ENCODE measurements at places on chromosomes 4 and X. TPM values are rescaled to one million over a fixed set of nuclear protein-coding genes. Genes with fewer than 3 reads are reported as not detected.

Gene FATE1
- total RNA-seq, result not detected

Gene P2RY8
- 2.6 TPM for total RNA-seq

Gene TAPT1
- total RNA-seq, result 34.3 TPM

Gene LDB2
- total RNA-seq, result 22.2 TPM

Gene ELMOD2
- total RNA-seq, result 17.7 TPM

Gene FIP1L1
- total RNA-seq, result 39.2 TPM

Gene SORBS2
- 1,843 TPM for total RNA-seq

Gene PDE5A
- total RNA-seq, result 11.8 TPM

Gene RAB9B
- total RNA-seq, result 33.9 TPM

Gene SLC49A3
- 12.5 TPM for total RNA-seq

Gene YIPF7
- total RNA-seq, result 2.1 TPM

Gene SPIN2A
- 0.57 TPM for total RNA-seq

Gene PARM1
- total RNA-seq, result 62.4 TPM

GRCh38 chrX:133921764-133922389, 63.5 kb downstream of the GPC3 start:
- H3K27me3 ChIP-seq, result peaks cover 15% of the 10 kb centered on the region
- peak; percentile 25 for DNase-seq
- no peak overlapping the region for H3K4me3 ChIP-seq
- H3K27ac ChIP-seq, result no peak overlapping the region
- H3K4me1 ChIP-seq, result no peaks in the 10 kb centered on the region

DNA sequence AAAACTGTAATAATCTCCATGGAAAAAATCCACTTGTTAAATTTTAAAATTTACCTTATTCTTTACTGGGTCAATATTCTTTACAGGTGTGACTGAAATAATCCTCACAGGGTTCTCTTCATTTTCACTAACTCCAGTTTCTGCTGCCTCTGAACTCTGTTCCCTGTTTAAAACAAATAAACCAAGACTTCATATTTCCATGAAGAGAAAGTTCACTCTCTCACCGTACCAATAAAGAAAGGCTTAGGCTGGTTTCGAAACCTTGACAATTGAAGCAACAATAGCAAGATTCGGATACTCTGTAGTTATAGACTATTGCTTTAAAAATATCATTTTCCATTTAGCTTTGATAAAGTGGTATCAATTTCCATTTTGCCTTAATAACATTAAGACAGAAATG, 135.8 kb downstream of the PDS5A start:
- no peak overlapping the region for H3K4me3 ChIP-seq
- DNase-seq, result no peak
- no peak overlapping the region for H3K27ac ChIP-seq
- H3K27me3 ChIP-seq, result no peaks in the 10 kb centered on the region

DNA sequence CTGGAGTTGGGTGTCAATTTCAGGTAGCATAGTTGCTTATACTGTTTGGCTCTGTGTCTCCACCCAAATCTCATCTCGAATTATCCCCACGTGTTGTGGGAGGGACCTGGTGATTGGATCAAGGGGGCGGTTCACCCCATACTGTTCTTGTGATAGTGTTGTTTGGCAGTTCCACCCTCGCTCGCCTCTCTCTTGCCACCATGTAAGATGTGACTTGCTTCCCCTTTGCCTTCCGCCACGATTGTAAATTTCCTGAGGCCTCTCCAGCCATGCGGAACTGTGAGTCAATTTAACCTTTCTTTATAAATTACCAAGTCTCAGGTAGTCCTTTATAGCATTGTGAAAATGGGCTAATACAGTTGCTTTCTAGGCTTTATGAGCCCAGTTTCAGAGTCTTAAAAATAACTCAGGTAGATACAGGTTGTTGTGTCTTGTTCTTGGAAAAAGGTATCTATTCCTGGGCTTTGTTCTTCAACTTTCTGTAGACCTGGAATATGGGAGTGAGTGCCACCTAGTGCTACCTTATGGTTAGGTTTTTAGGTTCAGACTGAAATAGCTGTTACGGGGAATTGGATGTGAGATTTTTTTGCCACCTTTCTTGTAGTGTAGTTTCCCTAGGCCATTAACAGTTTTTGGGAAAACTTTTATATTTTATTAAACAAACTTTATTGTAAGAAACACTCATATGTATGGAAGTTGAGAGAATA, 15.6 kb downstream of the PGK1 start:
- no peaks in the 10 kb centered on the region for H3K36me3 ChIP-seq
- no peak for DNase-seq
- H3K4me1 ChIP-seq, result no peaks in the 10 kb centered on the region
- no peaks in the 10 kb centered on the region for H3K27me3 ChIP-seq
- H3K4me3 ChIP-seq, result no peak overlapping the region

- no peak overlapping the region for H3K27ac ChIP-seq
- no peak for DNase-seq
- no peak overlapping the region for H3K4me3 ChIP-seq
- no peaks in the 10 kb centered on the region for H3K27me3 ChIP-seq
- no peaks in the 10 kb centered on the region for H3K4me1 ChIP-seq
- H3K36me3 ChIP-seq, result no peaks in the 10 kb centered on the region
Observed at GRCh38 chr4:186236126-186236525, 8.8 kb downstream of the KLKB1 start.

DNA sequence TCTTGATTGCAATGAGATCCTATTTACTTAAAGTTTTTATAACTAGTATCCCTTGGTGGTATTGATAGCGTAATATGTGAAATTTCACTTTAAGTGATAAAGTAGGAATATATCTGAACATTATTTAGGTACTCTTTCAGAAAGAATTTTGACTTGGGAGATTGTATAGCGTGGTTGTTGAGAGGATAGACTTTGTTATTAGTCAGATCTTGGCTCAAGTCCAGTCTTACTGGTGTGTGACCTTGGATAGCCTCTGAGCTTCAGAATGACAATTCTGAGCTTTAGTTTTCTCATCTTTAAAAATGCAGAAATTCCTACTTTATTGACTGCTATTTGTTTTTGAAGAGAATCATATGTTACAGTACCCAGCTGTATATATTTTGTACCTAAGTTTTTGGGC, 32.6 kb downstream of the DCK start:
- H3K27me3 ChIP-seq, result no peaks in the 10 kb centered on the region
- no peaks in the 10 kb centered on the region for H3K36me3 ChIP-seq
- no peak overlapping the region for H3K27ac ChIP-seq

DNA sequence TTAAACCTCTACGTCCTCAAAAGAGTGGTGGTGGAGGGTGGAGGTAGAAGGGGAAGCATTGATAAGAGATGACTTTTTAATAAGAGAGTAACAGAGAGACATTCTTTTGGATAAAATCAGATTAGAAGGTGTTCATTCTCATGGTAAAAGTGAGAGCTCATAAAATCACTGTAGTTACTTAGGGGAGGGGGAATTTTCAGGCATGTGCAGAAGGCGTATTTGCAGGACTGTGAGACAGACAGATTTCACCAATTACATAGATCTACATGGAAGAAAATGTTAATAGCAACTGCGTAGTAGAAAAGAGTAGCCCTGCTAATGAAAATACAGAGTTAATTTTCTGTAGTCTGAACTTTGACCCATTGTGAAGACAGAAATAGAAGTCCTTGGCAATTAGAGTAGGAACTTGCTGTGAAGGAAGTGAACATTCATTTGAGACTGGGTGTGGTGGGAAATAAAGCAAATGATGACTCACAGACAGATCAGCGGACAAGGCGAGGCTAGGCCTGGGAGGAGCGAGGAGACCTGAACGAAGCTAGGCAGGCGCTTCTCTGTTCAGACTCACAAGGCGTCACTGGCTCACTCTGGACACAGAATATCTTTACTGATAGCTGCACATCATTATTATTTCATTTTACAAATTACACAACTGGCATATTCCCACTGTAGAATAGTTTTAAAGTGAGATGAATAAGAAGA, 57.2 kb upstream of the FAM9C start:
- peaks cover 44% of the 10 kb centered on the region for H3K27me3 ChIP-seq
- no peaks in the 10 kb centered on the region for H3K36me3 ChIP-seq
- DNase-seq, result peak; percentile 81
- H3K27ac ChIP-seq, result peak overlapping the region; percentile 65
- H3K4me1 ChIP-seq, result peaks cover 36% of the 10 kb centered on the region
- H3K4me3 ChIP-seq, result no peak overlapping the region

- H3K27ac ChIP-seq, result no peak overlapping the region
- no peaks in the 10 kb centered on the region for H3K27me3 ChIP-seq
- H3K4me1 ChIP-seq, result no peaks in the 10 kb centered on the region
- no peaks in the 10 kb centered on the region for H3K36me3 ChIP-seq
- DNase-seq, result no peak
Observed at GRCh38 chr4:36872679-36873078, 371.9 kb upstream of the NWD2 start.

- H3K27me3 ChIP-seq, result no peaks in the 10 kb centered on the region
- no peak overlapping the region for H3K4me3 ChIP-seq
- no peaks in the 10 kb centered on the region for H3K36me3 ChIP-seq
- no peaks in the 10 kb centered on the region for H3K4me1 ChIP-seq
Observed at GRCh38 chr4:11179796-11180195, 248.9 kb downstream of the HS3ST1 start.

GRCh38 chr4:16852228-16852627, 46.2 kb downstream of the LDB2 start:
- H3K4me3 ChIP-seq, result no peak overlapping the region
- no peak for DNase-seq
- H3K36me3 ChIP-seq, result no peaks in the 10 kb centered on the region

DNA sequence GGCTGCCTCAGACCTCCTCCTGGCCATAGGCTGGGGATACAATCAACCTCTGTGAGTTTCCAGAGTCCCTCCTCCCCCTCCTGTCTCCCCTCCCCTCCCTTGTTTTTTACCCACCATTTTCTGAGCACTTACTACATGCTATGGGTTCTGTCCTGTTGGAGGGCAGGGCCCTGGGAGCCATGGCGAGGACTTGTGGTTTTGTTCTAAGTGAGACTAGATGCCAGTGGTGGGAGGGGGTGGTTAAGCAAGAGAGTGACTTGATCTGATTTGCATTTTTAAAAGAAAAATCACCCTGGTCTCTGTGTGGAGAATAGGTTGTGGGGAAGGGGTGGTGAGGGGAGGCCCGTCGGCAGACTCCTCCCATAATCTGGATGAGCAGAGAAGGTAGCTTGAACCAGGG, 39.5 kb downstream of the EFNB1 start:
- no peaks in the 10 kb centered on the region for H3K36me3 ChIP-seq
- H3K4me1 ChIP-seq, result no peaks in the 10 kb centered on the region
- no peaks in the 10 kb centered on the region for H3K27me3 ChIP-seq

- no peak for DNase-seq
- no peaks in the 10 kb centered on the region for H3K27me3 ChIP-seq
- H3K27ac ChIP-seq, result no peak overlapping the region
- no peak overlapping the region for H3K4me3 ChIP-seq
Observed at GRCh38 chrX:151780621-151781020, 46.1 kb downstream of the CNGA2 start.

DNA sequence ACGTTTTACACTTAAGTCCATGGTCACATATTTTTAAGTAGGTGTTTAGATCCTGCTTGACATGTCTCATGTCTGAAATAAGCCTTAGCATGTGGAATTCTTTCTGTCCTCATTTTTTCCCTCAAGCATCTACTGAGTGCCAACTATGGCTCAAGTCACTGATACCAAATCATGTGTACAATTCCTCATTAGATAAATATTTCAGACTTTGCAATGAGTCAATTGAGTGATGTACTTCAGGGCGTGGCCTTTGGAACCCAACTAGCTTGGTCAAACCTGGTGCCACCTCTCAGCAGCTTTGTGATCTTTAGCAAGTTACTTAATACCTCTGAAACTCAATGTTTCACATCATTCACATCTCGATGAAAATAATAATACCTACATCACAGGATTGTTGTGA, 12.6 kb upstream of the JADE1 start:
- H3K4me1 ChIP-seq, result no peaks in the 10 kb centered on the region
- no peaks in the 10 kb centered on the region for H3K27me3 ChIP-seq
- no peaks in the 10 kb centered on the region for H3K36me3 ChIP-seq
- H3K27ac ChIP-seq, result no peak overlapping the region
- H3K4me3 ChIP-seq, result no peak overlapping the region
- no peak for DNase-seq

Measured in heart right ventricle (tissue), 16 donors.